Stimulated activated CD8-positive, alpha-beta memory T cell treated with anti-CD3 and anti-CD28 coated beads, Interleukin-15, amount 100 ng/mL, for 4 hours (primary cell): ENCODE measurements at places on chromosomes 4 and X.

- peak; percentile 8 for DNase-seq
Measured at GRCh38 chr4:40055863-40056715, 561 bp upstream of the N4BP2 start.

DNA sequence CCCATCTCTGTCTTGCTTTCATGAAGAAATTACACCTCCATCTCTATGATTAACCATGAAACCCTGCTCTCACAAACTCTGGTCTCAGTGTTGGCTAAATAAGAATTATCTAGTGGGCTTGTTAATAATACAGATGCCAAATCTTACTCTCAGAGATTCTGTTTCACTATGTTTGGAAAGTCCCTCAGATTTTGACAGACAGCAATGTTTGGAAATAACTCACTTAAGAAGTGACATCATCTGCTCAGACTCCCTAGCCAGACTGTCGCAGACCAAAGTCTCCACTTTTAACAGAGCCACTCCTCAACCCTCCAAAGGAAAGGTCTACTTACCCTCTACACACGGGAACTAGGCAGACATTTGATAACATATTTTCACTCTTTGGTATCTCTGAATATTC is 328.5 kb upstream of the FGF16 start:
- DNase-seq: no peak

DNA sequence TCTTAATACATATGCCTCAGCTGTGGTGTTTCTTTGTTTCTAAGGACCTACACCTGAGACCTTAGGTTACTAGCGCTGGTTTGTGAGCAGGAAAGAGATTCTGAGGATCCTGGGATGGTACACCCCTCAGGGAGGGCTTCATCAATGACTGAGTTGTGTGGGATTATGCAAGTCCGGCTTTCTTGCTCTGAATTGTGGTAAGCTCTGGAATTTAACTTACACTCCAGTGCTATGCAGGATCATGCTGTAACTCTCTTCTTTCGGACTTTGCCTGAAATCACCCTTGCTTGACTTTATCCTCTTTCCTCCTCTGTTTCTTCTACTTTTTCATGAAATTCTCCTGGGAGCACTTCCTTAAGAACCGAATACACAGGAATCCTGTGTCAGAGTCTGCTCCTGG is 431.5 kb upstream of the BOD1L1 start:
- no peak for DNase-seq

DNA sequence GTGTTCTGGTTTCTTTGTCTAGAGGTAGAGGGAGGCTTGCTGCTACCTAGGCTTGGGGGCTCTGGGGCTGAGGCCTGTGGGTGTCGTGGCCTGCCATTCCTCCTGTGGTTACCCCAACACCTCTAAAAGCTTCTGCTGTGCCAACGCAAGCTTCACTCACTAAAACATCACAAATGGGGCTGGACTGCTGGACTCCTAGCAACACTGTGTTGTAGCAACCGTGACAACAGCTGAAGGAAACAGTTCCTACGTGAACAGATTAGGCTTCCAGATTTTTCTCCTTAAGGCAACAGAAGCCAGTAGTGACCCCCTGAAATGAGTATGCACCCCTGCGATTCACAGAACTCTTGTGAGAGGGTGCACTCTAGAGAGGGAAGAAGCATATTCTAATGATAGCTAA is 138.3 kb upstream of the TEX13D start:
- no peak for DNase-seq

- DNase-seq: no peak
Measured at GRCh38 chr4:72430988-72431387, 138.0 kb downstream of the ADAMTS3 start.

DNA sequence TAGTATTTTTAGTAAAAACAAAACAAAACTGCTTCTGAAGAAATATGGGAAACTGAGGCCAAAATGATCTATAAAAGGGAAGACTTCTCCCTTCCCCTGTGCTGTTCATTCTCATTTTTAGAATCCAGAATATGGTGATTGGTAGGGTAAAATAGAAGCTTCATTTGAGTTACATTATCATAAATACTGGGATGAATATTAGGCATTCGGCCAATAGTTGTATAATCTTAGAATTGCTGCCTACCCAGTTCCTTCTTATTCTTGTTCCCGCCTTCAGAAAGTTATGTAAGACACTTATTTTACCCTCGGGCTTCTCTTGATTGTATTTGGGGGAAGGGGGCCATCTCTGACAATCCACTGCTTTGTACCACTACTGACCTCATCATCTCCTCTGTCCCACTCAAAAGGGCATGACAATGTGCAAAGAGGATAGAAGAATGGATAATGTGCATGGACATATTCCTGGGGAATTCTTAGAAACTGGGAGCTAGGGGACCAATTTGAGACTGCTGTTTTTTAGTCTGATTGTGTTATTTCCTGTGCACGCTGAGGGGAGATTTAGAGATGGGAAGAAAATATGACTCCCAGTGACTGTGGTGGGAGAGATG is 588 bp downstream of the ART3 start:
- no peak for DNase-seq

DNA sequence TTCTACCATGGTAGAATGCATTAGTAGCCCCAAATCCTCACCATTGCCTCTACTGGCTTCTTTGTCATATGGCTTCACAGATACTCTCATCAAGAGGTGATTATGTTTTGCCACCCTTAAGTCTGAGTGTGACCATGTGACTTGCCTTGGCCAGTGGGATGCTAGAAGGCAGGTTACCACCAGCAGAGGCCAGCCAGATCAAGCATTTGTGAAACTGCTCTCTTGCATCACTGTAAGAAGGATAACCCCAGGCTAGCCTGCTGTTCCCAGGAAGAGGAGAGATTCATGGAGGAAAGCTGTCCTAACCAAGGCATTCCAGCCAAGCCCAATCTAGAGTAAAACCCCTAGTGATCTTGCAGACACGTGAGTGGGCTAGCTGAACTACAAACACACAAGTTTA is 46.8 kb downstream of the USP46 start:
- no peak for DNase-seq

- DNase-seq: no peak
Measured at GRCh38 chrX:29528281-29528680, 687.1 kb upstream of the MAGEB2 start.
